CD4-positive, alpha-beta T cell treated with Interleukin-15 for 1 hour (primary cell): ENCODE measurements at places on chromosomes 7 and 10.
A peak's percentile ranks its signal among the peaks of the same experiment; 100 is the strongest.

DNA sequence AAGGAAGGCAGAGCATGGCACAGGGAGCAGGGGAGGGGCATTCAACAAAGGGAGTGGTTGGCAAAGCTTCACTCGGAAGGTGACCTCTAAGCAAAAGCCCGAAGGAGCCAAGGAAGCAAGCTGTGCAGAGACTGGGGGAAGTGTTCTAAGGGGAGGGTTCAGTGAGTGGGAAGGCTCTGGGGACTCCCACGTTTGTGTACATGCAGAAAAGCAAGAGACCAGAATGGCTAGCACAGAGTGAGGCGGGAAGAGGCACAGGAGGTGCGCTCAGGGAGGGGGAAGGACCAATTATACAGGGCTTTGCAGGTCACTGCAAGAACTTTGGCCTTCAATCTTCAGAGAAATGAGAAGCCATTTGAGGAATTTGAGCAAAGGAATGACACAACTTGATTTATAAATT is 7.4 kb downstream of the ARHGAP21 start:
- no peak for DNase-seq

- no peak for DNase-seq
These were observed 181.3 kb upstream of the PRPS1L1 start for GRCh38 chr7:18208921-18209320.

- DNase-seq, result no peak
These were observed 19.5 kb downstream of the CHN2 start for GRCh38 chr7:29214056-29214455.

- DNase-seq, result no peak
These were observed 270.0 kb downstream of the USP6NL start for GRCh38 chr10:11341283-11341960.

- DNase-seq, result no peak
These were observed 719 bp downstream of the ZNF33B start for GRCh38 chr10:42637648-42638054.

DNA sequence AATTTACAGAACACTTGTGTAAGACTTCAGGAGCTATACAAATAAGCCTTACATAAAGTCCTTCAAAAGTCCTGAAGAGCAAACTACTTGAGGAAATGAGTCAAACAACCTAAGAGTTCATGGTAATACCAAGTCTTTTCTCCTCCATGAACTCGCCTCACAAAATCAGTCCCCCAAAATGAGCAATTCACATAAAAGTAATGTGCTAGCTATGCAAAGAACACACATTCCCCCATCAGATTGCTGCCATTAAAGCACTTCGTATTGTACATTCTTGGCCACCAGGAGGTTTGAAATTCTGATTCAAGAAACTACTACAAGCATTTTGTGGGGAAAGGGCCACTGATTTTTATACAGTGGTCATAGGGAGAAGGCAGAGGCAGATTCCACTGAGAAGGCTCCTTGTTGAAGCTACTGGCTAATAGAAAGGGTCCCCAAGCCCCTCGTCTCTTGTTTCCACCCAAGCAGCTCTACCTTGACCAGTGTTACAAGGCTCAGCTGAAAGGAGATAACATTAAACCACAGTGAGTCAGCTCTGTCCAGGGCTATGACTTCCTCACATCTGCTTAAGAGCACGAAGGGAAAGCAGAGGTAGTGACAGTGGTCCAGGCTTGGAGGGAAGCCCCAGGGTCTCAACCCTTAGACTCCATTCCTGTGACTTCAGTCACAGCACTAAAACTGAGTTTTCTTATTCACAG is 115.2 kb upstream of the CDK1 start:
- no peak for DNase-seq

DNA sequence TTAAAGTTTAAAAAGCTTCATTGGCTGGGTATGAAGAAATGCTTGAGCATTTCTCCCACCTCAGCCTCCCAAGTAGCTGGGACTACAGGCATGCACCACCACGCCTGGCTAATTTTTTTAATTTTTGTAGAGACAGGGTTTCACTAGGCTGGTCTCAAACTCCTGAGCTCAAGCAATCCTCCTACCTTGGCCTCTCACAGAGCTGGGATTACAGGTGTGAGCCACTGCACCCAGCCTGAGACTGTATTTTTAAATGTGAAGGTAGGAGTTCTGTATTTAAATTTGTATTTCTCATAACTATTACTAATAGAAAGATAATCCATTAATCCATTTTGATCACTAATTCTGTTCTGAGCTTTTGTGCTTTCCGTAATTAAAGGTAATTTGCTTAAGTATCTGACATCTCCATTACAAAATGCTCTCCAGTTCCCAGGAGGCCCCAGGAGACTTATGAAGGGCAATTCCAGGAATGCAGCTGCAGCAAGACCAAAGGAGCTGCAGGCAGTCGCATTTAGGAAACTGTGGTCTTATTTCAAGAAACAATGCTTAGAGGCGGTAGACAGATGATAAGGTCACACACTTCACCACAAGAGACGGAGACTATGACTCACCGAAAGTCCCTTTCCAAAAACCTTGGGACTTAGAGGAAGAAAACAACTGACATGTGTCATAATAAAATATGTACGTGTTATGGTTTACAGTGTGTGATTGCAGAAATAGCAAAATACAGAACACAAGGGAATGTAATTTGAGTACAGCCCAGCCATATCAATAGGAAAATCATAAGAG is 23.3 kb downstream of the YAE1 start:
- DNase-seq, result peak; percentile 66

DNA sequence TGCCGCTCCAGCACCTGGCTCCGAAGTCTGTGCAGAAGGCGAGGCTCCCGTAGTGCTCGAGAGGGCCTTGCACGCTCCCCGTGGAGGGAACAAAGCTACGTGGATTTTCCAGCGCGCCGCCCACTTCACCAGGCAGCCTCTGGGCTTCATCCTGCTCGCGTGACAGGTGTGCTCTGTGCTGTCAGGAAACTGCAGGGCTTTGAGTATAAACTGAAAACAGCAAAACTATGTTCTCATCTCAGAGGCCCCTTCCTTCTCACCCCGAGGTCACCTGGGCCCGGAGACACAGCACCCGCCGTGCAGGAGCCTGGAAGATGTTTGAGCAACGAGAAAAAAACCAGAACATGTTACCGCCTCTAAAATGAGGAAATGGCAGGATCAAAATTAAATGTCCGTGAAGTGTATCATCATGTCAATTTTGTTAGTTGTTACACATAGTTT is 17.6 kb upstream of the GPR146 start:
- no peak for DNase-seq
